ENCODE measurements at places on chromosomes 2 and 18. TPM values are rescaled to one million over a fixed set of nuclear protein-coding genes. Genes with fewer than 3 reads are reported as not detected.

Gene APOB
- 0.38 TPM for total RNA-seq

Gene SNTG2
- 1.7 TPM for total RNA-seq

- H3K27ac ChIP-seq: peak overlapping the region; percentile 13
- DNase-seq: peak; percentile 62
- no peaks in the 10 kb centered on the region for H3K27me3 ChIP-seq
- H3K4me1 ChIP-seq: peaks cover 16% of the 10 kb centered on the region
- no peak overlapping the region for H3K4me3 ChIP-seq
These were observed 63.7 kb upstream of the ZCCHC2 start for GRCh38 chr18:62458868-62459716.

DNA sequence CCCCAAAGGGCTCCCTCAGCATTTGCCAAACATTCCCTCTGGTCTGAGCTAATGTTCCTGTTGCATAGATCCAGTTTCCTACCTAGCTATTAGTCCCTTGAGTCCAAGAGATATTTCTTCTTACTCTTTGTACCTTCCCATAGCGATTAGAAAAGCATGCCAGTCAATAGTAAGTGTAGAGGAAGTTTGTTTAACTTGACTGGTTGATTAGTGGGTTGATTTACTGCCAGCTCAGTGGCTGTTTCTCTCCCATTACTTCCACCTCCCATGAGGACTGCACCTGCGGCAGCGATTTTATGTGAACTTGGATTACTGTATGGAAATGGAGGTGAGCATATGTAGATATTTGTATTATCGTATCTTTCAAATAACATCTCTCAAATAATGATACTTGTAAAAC, 1748.4 kb upstream of the CELF4 start:
- no peaks in the 10 kb centered on the region for H3K4me1 ChIP-seq
- H3K27me3 ChIP-seq: no peaks in the 10 kb centered on the region
- DNase-seq: no peak
- H3K27ac ChIP-seq: no peak overlapping the region

- H3K27ac ChIP-seq: no peak overlapping the region
- H3K27me3 ChIP-seq: no peaks in the 10 kb centered on the region
- DNase-seq: no peak
- no peak overlapping the region for H3K4me3 ChIP-seq
These were observed 282.1 kb upstream of the HS6ST1 start for GRCh38 chr2:128600581-128601297.

DNA sequence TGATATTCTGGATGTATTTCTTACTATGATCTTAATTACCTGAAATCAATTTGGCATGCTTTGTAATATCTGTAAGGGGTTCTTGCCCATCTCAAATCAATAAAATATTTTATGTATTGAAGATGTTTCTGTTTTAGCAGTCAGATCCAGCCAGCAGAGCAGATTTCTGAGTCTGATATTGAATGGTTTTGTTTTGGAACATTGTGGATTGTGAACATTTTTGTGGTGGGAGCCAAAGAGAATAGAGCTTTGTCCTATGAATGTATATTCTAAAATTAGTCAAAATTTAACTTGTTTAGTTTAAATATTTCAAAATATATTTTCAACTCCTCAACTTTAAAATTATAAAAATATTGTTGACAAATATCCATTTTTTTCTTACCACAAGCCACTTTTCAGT, 197.0 kb downstream of the UBE2E3 start:
- H3K4me1 ChIP-seq: peaks cover 5% of the 10 kb centered on the region
- no peaks in the 10 kb centered on the region for H3K36me3 ChIP-seq
- H3K4me3 ChIP-seq: no peak overlapping the region
- DNase-seq: no peak
- no peaks in the 10 kb centered on the region for H3K27me3 ChIP-seq
- no peak overlapping the region for H3K27ac ChIP-seq
